ENCODE measurements at places on chromosomes 1 and 21.

DNA sequence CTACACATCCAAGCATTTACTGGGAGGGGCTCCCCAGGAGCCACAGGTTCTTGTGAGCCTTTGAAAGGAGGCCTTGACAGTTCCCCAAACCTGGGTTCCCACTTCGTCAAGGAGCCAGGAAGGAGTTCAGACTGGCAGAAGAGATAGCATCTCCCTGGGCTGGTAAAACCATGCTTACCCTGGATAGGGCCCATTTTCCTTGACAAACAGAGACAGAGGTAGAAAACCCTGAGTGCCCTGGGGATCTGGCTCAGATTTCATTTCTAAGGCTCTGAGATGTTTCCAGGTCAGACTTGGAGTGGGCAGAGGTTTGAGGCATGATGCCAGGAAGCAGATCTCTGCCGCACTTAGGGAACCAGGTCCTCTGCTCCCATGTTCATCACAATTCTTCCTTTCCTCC, 2.7 kb downstream of the ETNK2 start:
- no peak for ATAC-seq

- ATAC-seq, result no peak
Observed at GRCh38 chr1:160540859-160541233, 17.8 kb upstream of the SLAMF6 start.

GRCh38 chr1:53061123-53061858, 722 bp upstream of the PODN start:
- ATAC-seq, result no peak

- ATAC-seq, result no peak
Observed at GRCh38 chr21:26099610-26100219, 70.9 kb downstream of the APP start.

- no peak for ATAC-seq
Observed at GRCh38 chr1:221837896-221838295, 96.0 kb upstream of the DUSP10 start.

GRCh38 chr1:177310326-177310725, 139.6 kb downstream of the BRINP2 start:
- no peak for ATAC-seq

DNA sequence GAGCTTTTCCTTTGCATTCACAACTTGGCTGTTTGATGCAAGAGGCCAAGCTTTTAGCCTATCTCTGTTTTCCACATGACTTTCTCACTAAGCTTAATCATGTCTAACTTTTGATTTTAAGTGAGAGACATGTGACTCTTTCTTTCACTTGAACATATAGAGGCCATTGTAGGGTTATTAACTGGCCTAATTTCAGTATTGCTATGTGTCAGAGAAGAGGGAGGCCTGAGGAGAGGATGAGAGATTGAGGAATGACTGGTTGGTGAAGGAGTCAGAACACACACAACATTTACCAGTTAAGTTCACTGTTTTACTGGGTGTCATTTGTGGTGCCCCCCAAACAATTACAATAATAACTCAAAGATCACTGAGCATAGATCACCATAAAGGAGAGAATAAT, 193.5 kb downstream of the CYYR1 start:
- ATAC-seq, result no peak

GRCh38 chr1:200808846-200809245, 63.9 kb upstream of the GPR25 start:
- ATAC-seq, result no peak

GRCh38 chr1:239735111-239735510, 348.7 kb downstream of the CHRM3 start:
- ATAC-seq, result peak; percentile 46

DNA sequence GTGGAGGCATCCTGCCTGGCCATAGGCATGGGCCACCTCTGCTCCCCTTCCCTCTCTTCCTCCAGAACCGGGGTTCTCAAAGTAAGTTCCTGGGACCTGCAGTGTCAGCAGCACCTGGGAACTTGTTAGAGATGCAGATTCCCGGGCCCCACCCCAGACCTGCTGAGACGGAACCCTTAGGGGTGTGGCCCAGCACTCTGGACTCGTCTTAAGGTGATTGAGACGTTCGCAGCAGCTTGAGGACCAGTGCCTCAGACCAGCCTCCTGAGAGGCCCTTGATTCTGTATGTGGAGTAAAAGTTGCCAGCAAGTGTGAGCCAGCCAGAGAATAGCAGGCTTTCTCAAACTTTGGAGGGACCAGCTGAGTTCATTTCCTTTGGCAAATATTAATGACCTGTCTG, 14.2 kb downstream of the COQ8A start:
- ATAC-seq, result no peak

DNA sequence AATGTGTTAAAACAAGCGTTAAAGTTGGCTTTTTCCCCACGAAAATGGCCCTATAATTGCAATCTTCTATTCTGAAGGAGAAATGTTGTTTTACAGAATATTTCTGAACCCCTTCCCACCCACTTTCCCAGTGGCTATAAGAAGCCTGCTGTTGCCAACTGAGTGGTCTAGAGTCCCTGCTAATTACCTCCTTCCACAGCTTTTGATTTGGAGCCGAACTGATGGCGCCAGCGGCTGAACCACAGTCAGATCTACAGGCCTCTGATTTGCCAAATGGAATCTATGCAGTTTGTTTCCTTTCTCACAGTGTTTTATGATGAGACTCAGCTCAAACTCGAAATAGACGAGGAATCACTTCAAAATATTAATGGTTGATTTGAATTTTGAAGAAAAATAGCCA, 76.0 kb upstream of the C1orf105 start:
- ATAC-seq, result no peak

GRCh38 chr1:11318982-11319381, 46.0 kb downstream of the UBIAD1 start:
- no peak for ATAC-seq

DNA sequence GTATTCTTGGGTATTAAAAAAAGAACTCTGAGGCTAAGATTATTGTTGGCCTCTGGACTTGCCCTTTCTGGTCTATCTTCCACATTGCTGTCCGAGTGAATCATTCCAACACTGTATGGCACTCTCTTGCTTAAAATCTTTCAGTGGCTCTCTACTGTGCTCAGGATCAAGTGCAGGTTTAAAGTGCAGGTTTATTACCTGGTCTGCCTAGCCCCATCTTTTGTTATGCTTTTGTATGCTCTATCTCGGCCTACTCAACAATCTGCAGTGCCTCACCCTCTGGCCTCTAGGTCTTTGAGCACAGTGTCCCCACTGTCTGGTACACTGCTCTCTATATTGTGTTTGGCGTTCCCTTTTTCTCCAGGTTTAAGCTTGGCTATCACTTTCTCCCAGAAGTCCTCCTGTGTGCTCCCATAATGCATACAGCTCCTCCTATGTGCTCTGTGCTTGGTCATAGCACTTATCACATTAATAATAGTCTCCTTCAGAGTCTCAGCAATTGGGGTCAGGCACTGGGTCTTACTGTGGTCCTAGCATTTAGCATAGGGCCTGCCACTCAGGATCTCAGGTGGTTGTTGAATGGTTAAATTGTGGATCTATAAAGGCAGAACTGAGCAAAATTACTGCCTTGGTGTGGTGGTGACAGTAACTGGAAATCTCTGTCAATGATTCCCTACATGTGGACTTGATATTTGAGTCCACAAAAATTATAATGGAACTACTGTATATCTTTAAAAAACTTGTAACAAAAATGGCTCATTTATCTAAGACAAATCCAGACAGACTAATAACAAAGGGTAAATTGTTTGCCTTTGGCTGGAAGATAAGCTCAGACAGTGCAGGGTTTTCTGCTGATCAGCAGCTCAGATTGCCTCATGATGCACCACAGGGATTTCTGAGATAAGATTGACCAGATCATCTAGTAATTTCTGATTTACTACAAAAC, 10.6 kb upstream of the LDLRAD1 start:
- ATAC-seq, result no peak

DNA sequence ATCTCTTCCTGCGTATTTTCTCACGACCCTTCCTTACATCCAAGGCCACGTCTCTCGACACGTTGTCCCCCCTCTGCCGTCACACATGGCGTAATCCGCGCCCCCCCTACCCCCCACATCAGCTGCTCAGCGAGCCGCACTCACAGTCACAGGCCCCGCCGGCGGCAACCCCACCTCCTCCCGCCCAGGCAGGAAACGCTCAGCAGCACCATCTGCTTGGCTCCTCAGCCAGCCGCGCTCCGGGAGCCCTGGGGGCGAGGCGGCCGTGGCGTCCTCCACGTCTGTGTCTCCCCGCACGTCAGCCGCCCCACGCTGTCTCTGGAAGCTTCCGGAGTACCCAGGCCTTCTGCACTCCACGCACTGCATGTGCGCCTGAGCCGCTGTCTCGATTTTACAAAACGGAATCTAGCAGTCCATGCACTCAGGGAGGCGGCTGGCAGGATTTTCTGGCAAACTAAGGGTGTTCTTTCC, 64.6 kb downstream of the SIK1 start:
- peak; percentile 72 for ATAC-seq

DNA sequence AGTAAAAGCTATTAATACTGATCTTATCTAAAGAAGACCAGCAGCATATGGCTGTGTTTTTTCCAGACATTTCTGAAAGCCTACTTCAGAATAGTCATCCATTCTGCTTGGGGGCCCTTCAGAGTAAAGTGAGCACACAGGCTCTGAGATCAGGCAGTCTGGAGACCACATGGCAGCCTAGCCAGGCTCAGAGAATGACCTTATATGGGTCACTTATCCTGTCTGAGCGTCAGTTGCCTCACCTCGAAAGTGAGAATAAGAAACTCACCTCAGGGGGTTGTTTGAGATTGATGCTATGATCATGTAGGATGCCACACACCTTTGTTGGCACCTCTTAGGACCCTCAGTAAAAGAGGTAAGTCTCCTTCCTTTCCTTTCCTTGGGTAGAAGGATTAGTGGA, 270.4 kb downstream of the GRIK1 start:
- peak; percentile 48 for ATAC-seq

DNA sequence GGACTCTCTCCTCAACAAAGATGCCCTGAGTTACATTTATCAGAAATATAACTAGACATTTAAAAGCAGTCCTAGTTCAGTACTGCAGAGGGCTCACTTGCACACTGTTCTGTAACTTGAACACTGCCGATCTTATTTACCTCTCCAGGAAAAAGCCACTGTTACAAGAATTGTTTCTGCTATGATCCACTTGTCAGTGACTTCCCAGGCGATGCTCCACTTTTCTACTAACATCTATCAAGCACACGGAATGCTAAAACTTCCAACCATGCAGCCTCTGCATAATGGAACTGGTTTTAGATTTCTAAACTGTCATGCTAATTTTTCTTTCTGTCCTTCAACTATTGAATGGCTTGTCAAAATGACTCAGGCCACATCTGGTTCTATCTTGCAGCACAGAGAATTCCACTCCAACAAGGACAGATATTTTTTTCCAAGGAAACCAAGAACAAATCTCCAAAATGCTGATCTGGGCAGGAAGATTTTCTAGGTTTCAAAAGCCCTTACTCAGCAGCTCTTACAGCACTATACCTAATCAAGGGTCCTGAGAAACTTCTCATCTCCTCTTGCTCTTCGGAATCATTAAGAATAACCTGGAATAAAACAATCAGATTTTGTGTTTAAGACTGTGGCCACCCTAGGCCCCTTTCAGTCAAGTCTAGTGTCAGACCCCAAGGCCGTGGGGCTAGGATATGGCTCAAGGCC, 9.9 kb downstream of the SEC16B start:
- ATAC-seq, result peak; percentile 93

GRCh38 chr21:21163904-21164303, 165.7 kb downstream of the NCAM2 start:
- ATAC-seq, result peak; percentile 88

- ATAC-seq, result peak; percentile 99
Observed at GRCh38 chr1:89894210-89895201, 73.7 kb downstream of the LRRC8D start.

DNA sequence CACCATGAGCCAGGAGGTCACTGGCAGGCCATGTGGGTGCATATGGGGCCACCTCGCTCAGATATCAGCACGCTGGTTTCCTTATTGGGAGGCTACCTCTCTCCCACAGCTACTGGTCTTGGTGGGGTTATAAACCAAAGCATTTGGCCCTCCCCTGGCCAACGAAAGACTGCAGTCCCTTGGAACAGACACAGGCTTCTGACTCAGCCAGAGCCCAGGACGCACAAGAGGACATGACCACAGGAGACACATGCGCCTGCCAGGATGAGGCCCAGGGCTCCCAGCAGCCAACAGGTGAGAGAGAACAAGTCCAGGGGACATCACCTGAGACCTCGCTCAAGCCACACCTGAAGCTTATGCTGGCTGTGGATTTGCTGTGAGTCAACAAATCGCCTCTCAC, 13.8 kb downstream of the NPHP4 start:
- no peak for ATAC-seq

- ATAC-seq, result no peak
Observed at GRCh38 chr1:7988576-7988975, 27.1 kb downstream of the PARK7 start.

GRCh38 chr1:167862432-167863076, 51.4 kb downstream of the ADCY10 start:
- no peak for ATAC-seq

GRCh38 chr21:44024887-44025353, 12.8 kb downstream of the TRAPPC10 start:
- ATAC-seq, result peak; percentile 45

DNA sequence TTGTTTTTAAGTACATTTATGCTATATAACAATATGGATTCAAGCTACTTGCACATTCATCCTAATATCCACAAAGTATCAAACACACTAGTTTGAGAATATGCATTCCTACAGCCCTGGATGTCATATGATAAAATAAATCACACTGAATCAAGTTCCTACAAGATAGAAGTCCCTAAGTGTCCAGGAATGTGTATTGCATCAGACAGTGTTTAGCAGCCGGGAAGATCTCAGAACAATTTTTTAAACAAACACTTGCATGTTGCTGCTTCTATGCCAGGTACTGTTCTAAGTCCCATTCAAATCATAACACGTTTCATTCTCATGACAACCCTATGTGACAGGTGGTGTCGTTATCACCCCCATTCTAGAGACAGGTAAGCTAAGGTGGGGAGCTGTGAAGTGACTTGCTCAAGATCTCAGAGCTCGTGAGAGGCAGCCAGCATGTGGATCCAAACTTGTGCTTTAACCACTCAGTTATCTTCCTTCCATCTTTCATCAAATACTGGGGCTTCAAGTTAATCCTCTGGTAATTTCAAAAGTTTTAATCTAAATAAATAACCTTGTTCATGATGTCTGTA, 68.3 kb upstream of the KIF26B start:
- peak; percentile 29 for ATAC-seq

GRCh38 chr1:10726355-10726754, 70.1 kb downstream of the CASZ1 start:
- ATAC-seq, result no peak

- ATAC-seq, result no peak
Observed at GRCh38 chr21:32173121-32173724, 105.6 kb downstream of the MIS18A start.

DNA sequence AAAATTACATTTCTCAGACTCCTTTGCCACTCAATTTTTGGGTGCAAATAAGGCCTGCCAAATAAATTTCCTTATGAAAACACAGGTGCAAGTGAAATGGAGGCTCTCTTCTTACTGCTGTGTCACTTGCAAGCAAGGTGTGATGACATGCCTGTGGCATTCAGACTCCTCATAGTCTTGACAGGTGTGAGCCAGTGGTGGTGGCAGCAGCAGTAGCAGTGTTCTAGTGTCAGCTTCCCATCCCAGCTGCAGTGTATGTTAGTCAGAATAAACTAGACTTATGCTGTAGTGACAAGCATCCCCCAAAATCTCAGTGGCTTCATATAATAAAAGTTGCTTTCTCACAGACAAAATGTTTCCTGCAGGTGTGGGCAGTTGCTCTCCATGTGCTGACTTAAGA, 3.8 kb upstream of the EEIG2 start:
- ATAC-seq, result no peak
